Suppressor macrophage treated with lipopolysaccharide for 1 hour (primary cell): ENCODE measurements at places on chromosomes 6 and 20.

- no peak for DNase-seq
Observed at GRCh38 chr6:23534351-23534750, 591.7 kb upstream of the NRSN1 start.

GRCh38 chr20:50283922-50284810 is 93.5 kb downstream of the CEBPB start:
- peak; percentile 90 for DNase-seq

DNA sequence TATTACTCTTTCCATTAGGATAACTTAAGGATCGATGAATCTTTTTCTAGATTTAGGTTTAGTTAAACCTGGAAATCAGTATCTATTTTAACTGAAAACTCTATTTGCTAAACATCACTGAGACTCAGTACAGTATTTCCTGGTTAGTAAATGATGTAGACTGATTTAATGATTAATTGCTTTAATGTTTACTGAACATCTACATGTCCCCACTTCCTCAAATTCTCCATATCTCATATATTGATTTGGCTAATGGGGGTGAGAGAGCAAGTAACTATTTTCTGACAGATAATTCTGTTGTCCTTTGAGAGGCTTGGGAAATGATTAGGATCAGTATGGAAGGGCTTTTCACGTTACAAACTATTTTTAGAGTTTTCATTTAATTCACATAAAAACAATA is 10.3 kb downstream of the MKKS start:
- no peak for DNase-seq

- DNase-seq = no peak
Observed at GRCh38 chr20:55469074-55469473, 536.2 kb downstream of the CBLN4 start.

- DNase-seq = no peak
Observed at GRCh38 chr6:164188861-164189260, 774.3 kb downstream of the QKI start.

DNA sequence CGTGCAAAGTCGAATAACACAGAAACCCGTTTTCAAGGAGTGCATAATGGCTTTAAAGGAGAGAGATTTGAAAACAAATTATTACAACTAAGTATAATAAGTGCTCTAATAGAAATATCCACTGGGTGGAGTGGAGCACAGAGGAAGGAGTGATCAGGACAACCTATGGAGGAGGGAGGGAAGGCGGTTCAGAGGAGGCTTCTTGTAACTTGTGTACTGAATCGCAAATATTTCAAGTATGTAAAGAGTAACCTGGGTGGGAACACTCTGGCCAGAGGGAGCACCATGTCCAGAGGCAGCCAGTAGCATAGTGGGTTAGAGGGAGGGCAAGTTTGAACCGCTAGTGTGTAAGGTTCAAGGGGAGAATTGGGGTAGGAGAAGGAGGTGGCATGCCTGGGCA is 21.6 kb upstream of the TNFAIP3 start:
- DNase-seq = peak; percentile 52

DNA sequence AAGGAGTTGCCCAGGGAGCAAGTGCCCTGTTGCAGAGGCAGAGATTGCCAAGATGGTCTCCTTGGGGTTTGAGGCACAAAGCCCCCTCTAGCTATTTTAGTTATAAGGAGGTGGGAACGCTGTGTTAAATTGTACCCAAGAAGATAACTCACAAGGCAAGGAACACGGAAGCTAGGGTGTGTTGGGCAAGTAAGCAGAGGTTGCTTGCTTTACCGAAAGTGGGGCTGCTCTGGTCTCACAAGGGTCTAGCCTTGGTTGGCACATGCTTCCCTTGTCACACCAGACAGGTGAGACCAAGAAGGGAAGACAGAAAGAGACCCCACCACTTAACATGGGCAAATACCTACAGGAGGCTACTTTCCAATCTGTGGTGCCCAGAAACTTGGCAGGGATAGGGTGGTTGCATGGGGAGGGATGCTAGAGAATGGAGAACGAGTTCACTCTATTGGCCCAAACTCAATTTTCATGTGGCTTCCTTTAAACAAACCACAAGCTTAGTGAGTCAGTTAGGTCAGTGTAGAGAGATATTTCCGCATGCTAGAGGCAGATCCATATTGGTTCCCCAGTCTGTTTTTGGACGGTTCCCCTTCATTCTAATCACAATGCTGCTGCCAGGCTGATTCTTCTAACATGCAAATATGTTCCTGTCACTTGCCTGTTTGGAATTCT is 42.4 kb downstream of the PLAGL1 start:
- DNase-seq = peak; percentile 80

DNA sequence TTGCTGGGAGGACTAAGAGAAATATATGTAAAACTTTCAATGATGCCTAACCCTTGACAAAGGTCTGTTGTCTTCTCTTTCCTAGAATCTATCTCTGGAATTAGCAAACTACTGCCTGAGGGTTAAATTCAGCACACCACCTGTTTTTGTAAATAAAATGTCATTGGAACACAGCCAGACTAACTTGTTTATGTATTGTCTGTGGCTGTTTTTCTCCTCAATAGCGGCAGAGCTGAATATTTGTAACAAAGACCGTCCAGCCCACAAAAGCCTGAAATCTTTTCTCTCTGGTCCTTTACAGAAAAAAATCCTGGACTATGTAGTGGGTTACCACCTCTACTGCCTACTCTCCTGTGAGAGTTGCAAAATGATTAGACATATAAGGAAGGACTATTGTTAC is 33.3 kb upstream of the SYNDIG1 start:
- no peak for DNase-seq

DNA sequence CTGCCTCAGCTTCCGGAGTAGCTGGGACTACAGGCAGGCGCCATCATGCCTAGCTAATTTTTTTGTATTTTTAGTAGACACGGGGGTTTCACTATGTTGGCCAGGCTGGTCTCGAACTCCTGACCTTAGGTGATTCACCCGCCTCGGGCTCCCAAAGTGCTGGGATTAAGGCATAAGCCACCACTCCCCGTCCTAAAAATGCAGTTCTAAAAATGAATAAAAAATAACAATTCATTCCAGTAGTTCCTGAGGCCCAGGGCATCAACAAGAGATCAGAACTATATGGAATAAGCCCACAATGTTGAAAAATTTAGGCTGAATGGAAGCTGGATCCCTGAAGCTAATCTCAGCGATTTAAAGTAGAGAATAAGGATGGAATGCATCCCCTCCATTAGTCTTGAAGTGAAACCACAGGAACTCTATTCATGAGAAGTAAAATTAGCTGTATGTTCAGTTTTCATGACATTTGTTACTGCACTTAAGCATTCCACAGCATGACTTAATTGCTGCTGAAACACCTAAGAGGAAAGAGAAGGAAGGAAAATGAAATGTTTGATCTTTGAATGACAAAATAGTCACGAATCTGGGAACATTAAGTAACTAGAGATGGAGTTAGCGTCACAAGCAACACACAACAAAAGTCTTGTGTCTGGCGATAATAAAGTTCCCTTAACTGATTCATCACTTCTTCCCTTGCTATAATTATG is 80.4 kb upstream of the RIPOR2 start:
- DNase-seq = peak; percentile 62

GRCh38 chr20:39823224-39823623 is 861.1 kb downstream of the DHX35 start:
- DNase-seq = no peak

- no peak for DNase-seq
Observed at GRCh38 chr6:170102582-170103481, 188.0 kb downstream of the DLL1 start.

- DNase-seq = no peak
Observed at GRCh38 chr20:45114465-45115385, at the start of gene WFDC5. TSS of gene WFDC5 (minus strand) at chr20:45115174. CDS start at chr20:45115083, 91 bp downstream.

DNA sequence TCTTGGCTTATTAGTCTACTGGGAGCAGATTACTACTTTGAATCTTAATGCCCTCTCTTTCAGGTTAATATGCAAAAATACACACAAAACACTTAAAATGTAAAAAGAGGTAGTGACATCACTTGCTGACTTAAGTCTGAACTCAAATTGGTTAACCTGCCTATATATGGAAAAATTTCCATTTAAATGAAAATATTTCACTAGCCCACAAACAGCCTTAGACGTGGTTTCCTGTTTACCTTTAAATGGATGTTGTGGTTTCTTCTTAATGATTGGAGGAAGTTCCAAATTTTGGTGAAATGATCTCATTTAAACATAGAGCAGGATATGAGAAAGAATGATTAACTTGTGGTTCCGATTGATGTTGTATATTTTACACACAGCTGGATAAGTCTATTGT is 553.7 kb downstream of the CD109 start:
- DNase-seq = no peak

GRCh38 chr6:71510057-71510713 is 221.6 kb downstream of the OGFRL1 start:
- DNase-seq = peak; percentile 57

- no peak for DNase-seq
Observed at GRCh38 chr6:148182378-148182777, 160.3 kb upstream of the SASH1 start.

DNA sequence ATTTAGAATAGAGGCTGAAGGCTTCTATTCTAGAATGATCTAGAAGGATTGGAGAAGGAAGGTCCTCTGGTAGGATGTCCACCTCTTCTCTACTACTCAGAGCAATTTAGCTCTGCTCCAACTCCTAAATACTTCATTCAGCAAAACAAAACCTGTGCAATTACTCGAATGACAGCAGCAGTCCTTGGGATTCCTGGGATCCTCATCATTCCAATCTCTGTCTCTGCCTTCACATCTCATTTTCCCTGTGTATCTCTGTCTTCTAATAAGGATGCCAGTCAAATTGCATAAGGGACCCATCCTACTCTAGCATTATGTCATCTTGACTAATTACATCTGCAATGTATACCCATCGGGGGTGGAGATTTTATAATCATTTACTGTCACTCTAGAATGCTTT is 5.5 kb upstream of the AIG1 start:
- no peak for DNase-seq

- no peak for DNase-seq
Observed at GRCh38 chr20:59564171-59564570, 40.2 kb upstream of the PHACTR3 start.

DNA sequence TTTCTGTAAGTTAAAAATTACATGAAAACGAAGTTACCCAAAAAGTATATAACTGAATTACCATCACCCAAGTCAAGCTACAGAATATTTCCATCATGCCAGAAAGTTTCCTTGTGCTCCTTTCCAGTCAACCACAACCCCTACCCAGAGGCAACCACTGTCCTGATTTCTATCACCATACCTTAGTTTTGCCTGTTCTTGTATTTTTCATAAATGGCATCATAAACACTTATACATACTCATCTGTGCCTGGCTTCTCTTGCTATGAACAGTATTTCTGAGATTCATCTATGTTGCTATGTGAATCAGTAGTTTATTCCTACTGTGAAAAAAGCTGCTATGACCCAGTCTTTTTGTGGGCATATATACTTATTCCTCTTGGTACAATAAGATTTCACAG is 7.4 kb downstream of the FKBP5 start:
- DNase-seq = no peak

GRCh38 chr6:100309174-100309573 is 155.5 kb downstream of the SIM1 start:
- no peak for DNase-seq

- DNase-seq = peak; percentile 84
Observed at GRCh38 chr6:31462964-31463870, 34.7 kb upstream of the MICB start.

- DNase-seq = peak; percentile 33
Observed at GRCh38 chr6:36610956-36611336, 16.8 kb downstream of the SRSF3 start.

GRCh38 chr6:73506246-73506645 is 14.6 kb downstream of the EEF1A1 start:
- DNase-seq = peak; percentile 89

- DNase-seq = no peak
Observed at GRCh38 chr20:51085769-51086168, 62.9 kb upstream of the KCNG1 start.

- peak; percentile 53 for DNase-seq
Observed at GRCh38 chr6:106084989-106085691, 996 bp upstream of the PRDM1 start.

DNA sequence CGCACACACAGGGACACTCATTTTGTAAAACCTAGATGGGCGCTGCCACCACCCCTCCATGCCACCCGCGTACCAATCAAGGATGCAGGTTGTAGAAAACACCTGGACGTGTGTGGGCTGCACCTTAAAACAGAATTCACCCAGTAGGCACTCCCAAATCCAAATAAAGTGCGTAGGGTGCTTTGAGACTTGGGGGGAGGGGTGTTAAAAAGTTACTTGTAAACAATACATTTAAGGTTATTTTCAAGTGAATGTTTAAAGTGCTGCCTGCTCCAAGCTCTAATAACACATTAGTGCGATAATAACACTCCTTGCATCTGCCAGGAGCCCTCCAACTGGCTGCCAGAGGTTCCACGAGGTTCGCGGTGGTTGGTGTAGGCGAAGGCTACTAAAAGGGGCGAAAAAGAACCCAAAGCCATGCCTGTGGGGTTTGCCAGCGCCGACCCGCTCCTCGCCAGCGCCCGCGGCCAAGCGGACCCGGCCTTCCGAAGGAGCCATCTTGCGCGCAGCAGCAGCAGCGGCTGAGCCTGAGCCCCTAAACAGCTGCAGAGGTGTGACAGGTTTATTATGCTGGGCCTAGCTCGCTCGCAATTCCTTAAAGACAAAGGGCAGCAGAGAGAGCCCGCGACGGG is 11.5 kb downstream of the FOXC1 start:
- no peak for DNase-seq

GRCh38 chr6:152950240-152950639 is 32.6 kb downstream of the FBXO5 start:
- no peak for DNase-seq

GRCh38 chr6:155980768-155981079 is 525.1 kb upstream of the NOX3 start:
- DNase-seq = no peak

DNA sequence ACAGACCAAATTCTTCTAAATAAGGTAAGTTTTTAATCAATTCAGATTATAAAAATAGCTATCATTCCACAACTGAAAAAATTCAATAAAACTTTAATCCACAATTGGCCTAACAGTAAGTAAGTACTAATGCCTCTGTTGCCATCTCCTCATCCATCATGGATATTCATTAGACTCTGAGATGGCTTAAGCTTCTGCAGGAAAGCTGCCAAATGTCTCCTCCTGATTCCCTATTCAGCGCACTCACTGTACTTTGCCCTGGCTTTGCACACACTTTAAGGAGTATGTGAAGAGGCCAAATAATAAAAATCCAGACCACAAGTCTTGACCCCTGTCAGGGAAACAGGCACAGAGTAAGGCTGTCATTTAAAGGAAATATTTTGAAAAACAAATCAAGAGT is 23.6 kb downstream of the PGM3 start:
- no peak for DNase-seq

DNA sequence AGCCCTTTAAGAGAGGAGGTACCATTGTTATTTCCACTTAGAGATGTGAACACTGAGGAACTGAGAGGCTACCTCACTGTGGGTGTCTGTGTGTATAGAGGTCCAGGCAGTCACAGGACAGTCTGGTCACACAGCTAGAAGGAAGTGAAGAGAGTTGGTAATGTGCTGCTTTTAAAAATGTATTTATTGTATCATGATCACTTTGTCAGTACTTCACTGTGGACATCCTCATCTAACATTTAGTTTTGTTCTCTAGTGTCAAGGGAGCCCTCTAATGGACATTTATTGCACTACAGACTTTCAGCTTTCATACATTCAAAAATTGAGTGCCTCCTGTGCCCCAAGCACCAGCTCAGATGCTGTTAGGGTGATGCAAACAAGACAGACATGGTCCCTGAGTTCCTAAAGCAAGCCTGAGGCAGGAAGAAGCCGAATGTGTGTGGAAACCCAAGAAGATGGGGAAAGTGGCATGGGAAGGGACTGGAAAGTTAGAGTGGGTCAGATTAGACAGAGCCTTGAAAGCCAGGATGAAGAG is 123.0 kb downstream of the SLC16A10 start:
- DNase-seq = peak; percentile 89
